IPS DF 19.7 (cell line): ENCODE measurements at places on chromosomes 13 and 19.

DNA sequence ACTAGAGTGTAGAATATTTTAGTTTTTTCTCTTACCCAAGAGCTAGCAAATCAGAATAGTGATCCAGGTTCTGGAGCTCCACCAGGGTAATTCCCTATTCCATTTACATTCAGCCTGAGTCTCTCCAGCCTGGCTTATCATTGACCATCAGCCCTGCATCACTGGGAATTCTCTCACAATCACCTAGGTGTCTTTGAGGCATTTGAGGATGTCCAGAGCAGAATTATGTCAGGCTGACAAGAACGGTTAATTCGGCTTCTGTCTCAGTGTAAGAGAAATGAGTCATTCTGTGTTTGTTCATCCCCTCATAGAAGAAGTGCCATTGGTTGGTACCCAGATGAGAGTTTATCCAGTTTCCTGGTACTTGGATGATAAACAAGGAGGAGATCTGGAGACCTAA lies 180.5 kb downstream of the ZNF737 start:
- DNase-seq, result no peak

DNA sequence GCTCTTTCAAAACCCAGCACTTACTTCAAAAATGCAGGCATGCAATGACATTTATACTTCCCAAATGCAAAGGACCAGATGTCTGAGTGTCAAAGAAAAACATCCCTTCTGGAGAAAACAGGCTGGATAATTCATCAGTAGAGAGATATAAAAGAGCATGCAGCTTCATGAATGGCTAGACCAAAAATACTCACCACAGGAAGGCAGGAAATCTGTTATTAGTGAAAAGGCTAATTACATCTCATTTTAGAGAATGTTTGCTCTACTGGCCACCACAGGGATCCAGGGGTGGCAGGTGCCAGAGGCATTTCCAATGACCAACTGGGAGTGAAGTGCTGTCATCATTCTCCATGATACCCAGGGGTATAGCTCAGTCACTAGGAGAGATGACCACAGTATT lies 106.5 kb downstream of the LHFPL6 start:
- DNase-seq, result no peak

- no peak for DNase-seq
Observed at GRCh38 chr19:46502891-46503290, 7.2 kb upstream of the PNMA8B start.

GRCh38 chr13:52929846-52930245 lies 81.4 kb upstream of the PCDH8 start:
- DNase-seq, result no peak

GRCh38 chr19:47729468-47729798 lies 15.9 kb upstream of the NOP53 start:
- DNase-seq, result no peak

GRCh38 chr13:111126509-111126908 lies 11.4 kb downstream of the ARHGEF7 start:
- no peak for DNase-seq

- no peak for DNase-seq
Observed at GRCh38 chr13:74325106-74325505, 190.9 kb upstream of the KLF12 start.

DNA sequence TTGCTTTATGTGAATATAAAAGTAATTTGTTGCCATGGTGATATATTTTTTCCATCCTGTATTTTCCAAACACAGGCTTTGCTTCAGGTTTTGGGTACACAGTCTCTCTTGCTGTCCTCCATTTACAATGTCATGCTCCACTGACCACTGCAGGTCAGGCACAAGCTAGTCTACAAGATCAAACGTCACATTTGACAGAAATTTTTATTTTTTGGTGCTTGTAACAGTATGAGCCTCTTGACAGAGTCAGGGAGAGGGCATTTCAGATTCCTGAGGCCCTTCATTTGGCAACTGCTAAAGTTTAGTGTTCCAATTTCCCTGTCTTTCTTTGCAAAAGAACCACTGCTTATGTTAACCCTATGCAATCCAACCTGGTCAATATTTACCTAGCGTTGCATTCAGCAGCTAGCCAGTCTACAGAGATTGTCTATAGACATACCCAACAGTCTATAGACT lies 175.0 kb downstream of the RFC3 start:
- no peak for DNase-seq

- DNase-seq, result no peak
Observed at GRCh38 chr19:11324748-11325389, 14.6 kb downstream of the RAB3D start.
